Astrocyte of the cerebellum (primary cell): ENCODE measurements at places on chromosomes 6 and 20.

DNA sequence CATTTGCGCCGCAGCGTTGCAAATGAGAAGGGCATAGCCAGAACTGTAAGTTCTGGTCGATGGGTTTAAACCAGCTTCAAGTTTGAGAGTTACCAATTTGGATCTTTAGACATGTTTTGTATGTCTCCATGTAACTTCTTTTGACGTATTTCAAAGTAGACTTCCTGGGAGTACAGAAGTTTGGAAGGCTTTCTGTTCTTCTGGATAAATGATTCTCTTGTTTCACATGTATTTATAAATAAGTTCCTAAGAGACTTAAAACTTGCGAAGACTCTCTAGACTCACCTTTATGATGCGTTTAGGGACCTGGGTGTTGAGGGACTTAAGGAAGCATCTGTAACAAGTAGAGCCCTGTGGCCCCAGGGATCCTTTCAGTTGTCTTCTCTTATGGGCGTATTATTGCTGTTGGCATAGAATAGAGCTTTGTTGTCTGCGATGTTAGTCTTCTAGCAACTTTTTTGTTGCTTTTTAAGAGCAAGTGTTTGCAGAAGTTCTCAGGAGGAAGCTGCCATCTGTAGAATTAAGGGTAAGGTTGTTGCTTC is 1.3 kb downstream of the CDYL start:
- no peak for DNase-seq

- DNase-seq = no peak
Observed at GRCh38 chr20:32571566-32571965, 13.6 kb downstream of the NOL4L start.

- no peak for DNase-seq
Observed at GRCh38 chr20:43755390-43755789, 28.6 kb upstream of the GTSF1L start.

- DNase-seq = no peak
Observed at GRCh38 chr6:107408714-107409113, 50.6 kb downstream of the PDSS2 start.

DNA sequence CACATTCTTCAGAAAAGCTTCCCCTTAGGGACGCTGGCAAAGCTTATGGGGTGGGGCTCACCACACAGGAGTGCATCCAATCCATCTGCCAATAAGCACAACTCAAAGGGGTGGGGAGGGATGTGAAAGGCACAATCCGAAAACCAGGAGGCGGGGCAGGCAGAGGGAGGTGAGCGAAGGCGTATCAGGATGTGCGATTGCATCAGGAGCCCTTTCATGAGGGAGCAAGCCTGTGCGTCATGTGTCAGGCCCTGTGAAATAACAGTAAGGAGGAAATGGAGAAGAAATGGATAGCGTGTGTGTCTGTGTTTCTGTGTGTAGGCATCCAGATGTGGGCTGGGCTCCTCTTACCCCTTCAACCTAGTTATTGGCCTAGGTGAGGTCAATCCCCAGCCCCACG is 382.4 kb upstream of the CDH4 start:
- no peak for DNase-seq

- no peak for DNase-seq
Observed at GRCh38 chr20:48825566-48825920, 2.3 kb downstream of the PREX1 start.

DNA sequence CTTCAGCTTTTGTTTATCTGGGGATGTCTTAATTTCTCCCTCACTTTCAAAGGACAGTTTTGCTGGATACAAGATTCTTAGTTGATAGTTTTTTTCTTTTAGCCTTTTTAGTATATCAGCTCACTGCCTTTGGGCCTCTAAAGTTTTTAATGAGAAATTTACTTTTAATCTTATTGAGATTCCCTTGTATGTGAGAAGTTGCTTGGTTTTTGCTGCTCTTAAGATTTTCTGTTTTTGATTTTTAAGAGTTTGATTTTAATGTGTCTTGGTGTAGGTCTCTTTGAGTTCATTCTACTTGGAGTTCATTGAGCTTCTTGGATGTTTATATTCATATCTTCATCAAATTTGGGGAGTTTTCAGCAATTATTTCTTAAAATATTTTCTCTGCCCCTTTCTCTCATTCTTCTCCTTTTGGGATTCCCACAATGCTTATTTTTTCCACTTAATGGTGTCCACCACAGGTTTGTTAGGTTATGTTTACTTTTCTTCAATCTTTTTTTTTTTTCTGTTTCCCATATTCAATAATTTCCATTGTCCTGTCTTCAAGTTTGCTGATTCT is 19.6 kb upstream of the TGM6 start:
- DNase-seq = no peak

DNA sequence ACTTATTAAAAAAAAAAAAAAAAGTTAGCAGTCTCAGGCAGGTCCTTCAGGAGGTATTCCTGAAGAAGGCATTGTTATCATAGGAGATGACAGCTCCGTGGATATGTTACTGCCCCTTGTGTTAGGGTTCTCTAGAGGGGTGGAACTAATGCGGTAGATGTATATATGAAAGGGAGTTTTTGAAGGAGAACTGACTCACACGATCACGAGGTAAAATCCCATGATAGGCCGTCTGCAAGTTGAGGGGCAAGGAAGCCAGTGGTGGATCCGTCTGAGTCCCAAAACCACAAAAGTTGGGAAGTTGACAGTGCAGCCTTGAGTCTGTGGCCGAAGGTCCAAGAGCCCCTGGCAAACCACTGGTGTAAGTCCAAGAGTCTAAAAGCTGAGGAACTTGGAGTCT is 103.4 kb downstream of the TULP4 start:
- DNase-seq = no peak

DNA sequence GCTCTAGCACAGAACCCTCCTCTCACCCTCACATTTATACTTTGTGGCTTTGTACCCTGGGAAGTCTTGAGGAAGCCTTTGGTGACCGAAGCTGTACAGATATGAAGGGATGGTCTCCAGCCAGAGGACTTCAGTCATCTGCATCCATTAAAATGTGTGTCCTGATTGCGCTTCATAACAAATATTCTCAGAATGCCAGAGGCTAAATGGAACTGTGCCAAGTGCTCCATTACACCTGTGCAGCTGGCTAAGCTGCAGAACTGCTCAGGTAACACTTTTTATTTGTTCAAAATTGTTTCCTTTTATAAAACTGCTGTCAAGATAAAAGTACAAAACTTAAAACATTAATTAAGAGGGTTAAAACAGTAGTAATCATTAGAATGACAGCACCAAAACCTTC is 22.3 kb downstream of the TPBG start:
- DNase-seq = no peak
